ENCODE measurements at places on chromosomes 16 and 17. TPM values are rescaled to one million over a fixed set of nuclear protein-coding genes. Genes with fewer than 3 reads are reported as not detected.

The ZFP90 gene
- total RNA-seq: 54.2 TPM

The TPPP3 gene
- not detected for total RNA-seq

The CACNG3 gene
- total RNA-seq: not detected

The SETD6 gene
- total RNA-seq: 38.6 TPM

The SPATA32 gene
- 0.75 TPM for total RNA-seq
